Activated gamma-delta T cell (primary cell): ENCODE measurements at places on chromosomes 4 and X.

GRCh38 chrX:137746289-137746688 is 180.4 kb downstream of the ZIC3 start:
- no peak for DNase-seq

DNA sequence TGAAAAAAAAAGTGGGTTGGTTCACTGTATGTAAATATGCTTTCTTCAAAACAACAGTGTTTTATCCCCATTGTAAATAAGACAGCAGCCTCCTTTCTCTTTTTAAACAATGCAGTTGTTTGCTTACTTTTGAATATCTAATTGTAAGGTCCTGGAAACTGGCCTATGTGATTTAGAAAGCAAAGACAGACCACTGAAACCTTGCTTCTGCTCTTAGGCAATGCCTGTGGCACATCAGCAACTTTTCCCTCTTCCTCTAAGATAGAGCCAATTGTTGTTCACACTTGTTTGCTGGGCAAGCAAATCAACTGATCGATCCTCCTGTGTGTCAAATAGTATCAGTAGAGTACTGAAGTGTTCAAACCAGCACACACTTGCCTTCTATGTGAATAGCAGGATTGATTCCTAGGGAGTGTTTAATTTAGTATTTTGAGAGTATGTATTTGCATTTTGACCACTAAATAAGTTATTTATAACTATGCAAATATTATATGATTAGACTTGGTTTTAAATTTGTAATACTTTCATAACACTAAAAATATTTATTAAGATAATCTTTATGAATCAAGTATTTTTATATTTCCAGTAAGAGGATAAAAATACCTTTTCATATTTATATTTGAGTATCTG is 55.4 kb upstream of the GRPR start:
- no peak for DNase-seq

DNA sequence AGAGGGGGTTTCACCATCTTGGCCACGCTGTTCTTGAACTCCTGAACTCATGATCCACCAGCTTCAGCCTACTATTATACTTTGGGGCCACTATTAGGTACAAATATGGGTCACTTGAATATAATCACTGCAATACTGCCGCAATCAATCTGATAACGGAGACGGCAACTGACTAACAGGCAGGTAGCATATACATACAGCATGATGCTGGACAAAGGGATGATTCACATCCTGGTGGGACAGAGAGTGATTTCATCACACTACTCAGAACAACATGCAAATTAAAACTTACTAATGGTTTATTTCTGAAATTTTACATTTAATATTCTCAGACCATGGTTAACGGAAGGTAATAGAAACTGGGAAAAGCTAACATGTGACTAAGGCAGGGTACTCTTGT is 10.9 kb downstream of the LRBA start:
- DNase-seq = no peak

- DNase-seq = no peak
Observed at GRCh38 chr4:109803924-109804571, 2.2 kb upstream of the CFI start.

GRCh38 chr4:142500966-142501365 is 345.1 kb downstream of the INPP4B start:
- DNase-seq = no peak

GRCh38 chrX:137988470-137988869 is 422.5 kb downstream of the ZIC3 start:
- no peak for DNase-seq

DNA sequence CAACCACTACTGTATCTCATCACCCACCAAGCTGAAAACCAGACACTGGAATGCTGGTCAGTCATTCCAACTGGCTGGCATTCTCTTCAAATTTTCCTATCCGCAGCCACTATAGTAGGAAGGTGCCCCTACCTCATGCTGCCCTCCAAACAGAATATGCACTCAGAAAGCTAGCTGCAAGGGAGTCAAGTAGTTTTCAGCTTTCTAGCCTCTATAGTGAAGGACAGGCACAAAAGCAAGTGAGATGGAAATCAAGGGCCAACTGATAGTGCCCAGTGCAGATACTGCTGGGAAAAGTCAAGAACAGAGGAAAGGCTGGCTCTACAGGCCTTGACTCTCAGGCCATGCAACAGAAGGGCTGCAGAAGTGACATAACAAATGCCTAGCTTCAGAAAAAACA is 47.2 kb downstream of the BCOR start:
- no peak for DNase-seq

DNA sequence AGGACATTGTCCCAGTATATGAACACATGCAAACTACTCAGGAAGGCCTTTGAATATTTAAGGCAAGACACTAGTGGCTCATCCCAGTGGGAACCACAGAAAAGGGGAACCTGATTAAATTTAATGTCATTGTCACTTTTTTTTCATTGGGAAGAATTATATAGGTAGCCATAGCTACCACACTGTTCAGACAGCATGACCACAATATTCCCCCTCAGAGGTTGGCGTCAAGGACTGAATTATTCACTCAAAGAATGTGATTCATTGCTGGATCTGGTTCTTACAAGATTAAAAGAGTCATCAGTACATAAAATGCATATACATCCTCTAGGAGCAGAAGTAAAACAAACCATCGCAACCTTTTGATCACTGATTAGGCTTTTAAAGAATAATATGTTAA is 92.0 kb upstream of the SMARCAD1 start:
- DNase-seq = no peak

- DNase-seq = no peak
Observed at GRCh38 chr4:52822583-52822971, 39.5 kb upstream of the RASL11B start.
